ENCODE measurements at places on chromosomes 3 and 15.
A peak's percentile ranks its signal among the peaks of the same experiment; 100 is the strongest.

DNA sequence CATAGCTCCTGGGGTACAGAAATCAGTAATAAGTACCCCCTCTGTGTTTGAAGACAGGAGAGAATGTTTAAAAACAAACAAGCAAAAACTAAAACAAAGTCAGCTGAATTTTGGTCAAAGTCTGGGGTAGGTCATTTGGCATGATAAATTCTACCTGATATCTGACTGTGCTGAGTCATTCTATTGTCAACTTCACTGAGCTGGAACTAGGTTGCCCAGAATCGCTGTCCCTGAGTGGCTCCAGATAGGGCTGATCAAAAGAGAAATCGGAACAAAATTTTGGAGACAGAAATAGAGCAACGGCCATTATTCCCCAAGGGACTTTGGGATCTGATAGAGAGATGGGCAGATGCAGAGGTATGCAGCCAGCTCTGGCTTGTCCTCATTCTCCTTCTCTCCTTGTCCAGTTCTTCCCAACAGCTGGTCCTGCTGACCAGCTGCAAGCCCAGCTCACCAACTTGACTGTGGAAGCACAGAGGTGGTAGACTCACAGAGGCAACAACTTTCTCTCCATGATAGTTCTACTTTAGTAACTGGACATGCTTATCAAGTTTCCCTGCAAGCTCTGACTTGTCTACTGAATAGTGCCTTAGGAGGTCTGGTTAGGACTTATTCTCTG lies 57.3 kb upstream of the MYRIP start:
- no peak for DNase-seq

DNA sequence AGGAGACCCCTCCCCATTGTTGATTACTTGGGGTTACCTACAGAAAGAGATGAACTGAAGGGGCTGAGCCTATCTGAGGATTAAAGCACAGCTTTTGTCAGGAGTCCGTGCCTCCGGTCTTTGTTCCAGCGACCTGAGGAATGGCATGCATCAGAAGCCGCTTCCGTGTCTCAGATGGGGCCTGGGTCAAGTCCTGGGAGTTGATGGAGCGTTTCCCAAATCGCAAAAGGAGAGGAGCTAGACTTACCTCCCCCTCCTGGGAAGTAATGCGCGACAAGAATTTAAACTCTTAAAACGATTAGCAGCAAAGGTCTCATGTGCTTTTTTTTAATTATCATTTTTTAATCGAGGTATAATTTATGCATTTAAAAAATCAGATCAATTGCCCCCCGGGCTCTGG lies 983 bp upstream of the ALDH1A3 start:
- no peak for DNase-seq

- peak; percentile 82 for DNase-seq
Measured at GRCh38 chr15:93035953-93036810, 52.8 kb downstream of the RGMA start.

- DNase-seq: no peak
Measured at GRCh38 chr15:69815793-69816192, 281.9 kb downstream of the TLE3 start.

GRCh38 chr15:64921711-64922110 lies 10.0 kb downstream of the ANKDD1A start:
- no peak for DNase-seq

- no peak for DNase-seq
Measured at GRCh38 chr3:197811343-197811742, 20.3 kb downstream of the LRCH3 start.

- no peak for DNase-seq
Measured at GRCh38 chr3:56118968-56119367, 349.3 kb downstream of the ERC2 start.

GRCh38 chr3:188595890-188596376 lies 442.0 kb downstream of the LPP start:
- DNase-seq: no peak

DNA sequence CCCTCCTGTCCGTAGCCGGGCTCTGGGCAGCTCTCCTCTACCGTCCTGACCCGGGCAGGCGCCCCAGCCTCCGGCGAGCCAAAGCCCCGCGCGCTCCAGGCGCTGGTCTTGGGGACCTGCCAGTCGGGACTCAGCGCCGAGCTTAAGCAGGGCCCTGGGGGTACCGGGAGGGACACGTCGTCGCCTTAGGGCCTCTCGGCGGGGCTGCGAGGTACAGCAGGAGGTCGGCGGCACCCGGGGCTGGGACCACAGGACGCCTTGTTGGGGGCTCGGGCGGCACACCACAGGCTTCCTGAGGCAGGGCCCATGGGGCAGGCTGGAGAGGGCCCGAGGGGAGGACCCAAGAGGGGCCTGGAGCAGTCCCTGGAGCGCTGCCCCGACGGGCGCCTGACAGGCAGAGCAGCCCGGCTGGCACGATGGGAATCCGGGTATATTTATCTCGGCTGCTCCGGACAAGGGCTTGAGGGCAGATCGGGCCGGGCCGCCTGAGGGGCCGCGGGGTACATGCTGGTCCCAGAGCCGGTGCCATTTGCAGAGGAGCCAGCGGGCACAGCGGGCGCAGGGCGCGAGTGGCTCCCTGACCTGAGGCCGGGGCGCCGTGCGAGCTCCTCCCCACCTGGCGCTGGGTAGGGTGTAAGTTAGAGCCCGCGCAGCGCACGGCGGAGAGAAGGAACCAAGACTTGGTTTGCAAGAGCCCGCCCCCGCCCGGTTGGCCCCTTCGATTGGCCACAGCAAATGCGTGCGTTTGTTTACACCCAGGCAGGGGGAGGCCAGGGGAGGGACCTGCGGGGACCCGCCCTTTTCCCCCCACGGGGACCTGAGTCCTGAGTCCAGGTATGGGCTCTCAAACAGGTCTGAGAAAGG lies 574 bp downstream of the SLC38A3 start:
- no peak for DNase-seq

DNA sequence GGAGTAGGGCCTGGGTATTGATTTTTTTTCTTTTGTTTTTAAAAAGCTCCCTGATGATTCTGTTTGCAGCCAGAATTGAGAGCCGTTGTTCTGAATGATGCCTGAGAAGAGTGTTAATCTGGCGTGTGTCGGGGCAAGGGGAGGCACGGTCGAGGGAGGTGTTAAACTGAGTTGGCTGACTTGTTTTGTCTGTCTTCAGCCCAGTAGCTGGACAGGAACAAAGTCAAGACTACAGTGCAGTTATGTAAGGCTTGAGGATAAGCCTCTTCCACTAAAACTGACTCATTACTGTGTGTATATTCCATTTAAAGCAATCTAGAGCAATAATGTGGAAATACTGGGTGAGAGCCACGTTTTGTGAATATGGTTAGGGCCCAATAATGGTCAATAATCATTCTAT lies 119.0 kb upstream of the DLG1 start:
- peak; percentile 5 for DNase-seq

DNA sequence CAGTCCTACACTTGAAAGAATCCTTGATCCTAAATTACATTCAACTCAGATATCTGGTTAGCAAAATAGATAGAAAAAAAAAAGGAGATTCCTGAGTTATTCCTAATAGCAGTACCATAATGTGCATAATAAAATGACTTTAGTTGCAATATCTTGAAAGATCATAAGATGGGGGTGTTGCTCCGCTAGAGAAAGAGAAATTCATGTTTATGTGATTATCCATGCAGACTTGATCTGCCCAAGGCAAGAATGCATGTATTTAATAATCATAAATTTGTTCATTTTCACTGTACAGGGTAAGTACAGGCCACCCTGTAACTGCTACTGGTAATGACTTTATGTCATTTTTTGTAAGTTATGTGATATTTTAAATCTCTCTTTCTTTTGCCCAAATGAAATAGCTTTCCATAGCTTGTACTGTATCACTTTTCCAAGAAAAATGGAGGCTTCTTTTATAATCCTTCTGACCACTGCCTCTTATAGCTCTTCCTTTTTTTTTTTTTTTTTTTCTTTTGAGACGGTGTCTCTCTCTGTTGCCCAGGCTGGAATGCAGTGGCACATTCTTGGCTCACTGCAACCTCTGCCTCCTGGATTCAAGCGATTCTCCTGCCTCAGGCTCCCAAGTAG lies 84.6 kb downstream of the HCN4 start:
- no peak for DNase-seq

- no peak for DNase-seq
Measured at GRCh38 chr3:135237371-135238143, 442.5 kb downstream of the EPHB1 start.

- DNase-seq: no peak
Measured at GRCh38 chr3:31952205-31952604, 28.9 kb downstream of the OSBPL10 start.

DNA sequence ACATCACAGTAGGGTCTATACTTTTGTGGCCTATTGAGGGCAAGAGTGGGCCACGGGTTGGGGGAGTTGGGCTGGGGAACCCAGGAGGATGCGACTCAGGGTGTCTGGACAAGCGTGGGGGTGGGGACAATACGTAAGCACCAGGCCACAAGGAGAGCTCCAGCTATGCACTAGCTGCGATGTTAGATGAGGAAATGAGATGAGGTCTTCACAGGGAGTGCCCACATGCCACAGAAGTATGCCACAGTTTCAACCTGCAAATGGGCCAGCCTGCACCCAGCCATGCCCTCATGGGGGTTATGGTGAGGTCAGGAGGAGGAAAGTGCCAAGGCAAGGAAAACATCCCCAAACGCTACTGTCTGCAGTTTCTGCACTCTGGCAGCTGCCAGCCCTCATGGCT lies 30.5 kb downstream of the CACNA2D2 start:
- no peak for DNase-seq

GRCh38 chr3:101138817-101139216 lies 145.6 kb upstream of the ABI3BP start:
- no peak for DNase-seq

GRCh38 chr3:136476280-136476679 lies 226.1 kb downstream of the PCCB start:
- no peak for DNase-seq

- no peak for DNase-seq
Measured at GRCh38 chr3:69524816-69525215, 138.9 kb upstream of the FRMD4B start.

DNA sequence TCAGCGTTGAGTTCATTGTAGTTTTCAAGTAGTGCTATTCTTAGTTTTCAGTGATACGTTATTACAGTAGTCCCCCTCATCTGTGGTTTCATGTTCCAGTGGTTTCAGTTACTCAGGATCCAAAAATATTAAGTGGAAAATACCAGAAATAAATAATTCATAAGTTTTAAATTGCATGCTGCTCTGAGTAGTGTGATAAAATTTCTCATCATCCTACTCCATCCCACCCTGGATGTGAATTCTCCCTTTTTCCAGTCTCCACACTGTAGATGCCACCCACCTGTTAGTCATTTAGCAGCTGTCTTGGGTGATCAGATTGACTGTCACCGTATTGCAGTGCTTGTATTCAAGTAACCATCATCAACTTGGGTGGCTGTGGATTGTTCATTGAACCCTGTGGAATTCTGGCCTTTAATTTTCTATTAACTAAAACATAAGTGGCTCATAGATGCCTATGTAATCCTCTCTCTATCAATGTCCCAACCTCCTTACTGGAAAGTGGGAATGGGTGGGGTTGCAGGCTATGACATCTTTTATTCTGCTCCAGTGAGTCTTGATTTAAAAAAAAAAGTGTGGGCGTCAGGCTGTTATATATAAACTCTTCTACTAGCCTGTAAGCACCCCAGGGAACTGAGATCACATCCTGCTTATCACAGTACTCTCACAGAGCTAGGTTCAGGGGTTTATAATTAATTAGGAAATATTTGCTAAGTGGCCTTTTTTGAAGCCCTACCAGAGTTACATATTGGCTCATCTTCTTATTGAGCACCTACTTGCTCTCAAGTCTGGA lies 97.5 kb downstream of the CFAP20DC start:
- DNase-seq: no peak

DNA sequence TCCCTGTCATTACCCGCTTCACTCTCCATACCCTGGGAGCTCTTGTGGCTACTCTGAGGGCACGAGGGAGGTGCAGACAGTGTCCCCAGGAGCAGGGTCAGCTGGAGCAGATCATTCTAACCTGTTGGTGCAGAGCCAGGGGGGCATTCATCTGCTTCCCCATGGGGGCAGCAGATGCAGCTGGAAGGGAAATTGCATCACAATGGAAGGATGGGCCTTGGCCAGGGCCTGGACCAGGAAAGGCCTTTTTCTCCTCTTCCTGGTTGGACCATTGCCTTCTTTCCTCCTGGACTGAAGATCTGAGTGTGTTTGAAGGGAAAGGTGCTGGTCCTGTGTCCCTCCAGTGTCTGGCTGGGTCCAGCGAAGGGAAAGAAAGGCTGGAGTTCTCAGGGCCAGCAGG lies 55.7 kb downstream of the EPHB1 start:
- no peak for DNase-seq

GRCh38 chr3:10365791-10366190 lies 44.9 kb upstream of the SEC13 start:
- DNase-seq: peak; percentile 14

DNA sequence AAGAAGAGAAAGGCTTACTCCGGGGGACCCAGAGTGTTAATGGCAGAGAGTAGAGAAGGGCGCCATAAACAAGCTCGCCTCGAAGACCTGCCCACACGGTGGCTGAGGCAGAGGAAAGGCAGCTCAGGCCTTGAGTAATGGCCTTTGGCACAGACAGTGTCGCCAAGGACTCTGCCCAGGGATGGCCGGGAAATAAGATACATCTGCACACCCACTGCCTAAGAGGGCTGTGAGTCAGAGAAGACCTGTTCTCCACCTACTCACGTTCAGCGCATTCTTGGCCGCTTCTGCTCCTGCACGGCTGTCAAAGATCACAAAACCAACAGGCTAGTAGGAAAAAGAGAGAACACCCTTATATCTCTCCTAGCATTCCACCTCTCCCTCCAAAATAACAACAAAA lies 26.2 kb downstream of the RBPMS2 start:
- DNase-seq: no peak
